ENCODE measurements at places on chromosomes 7 and 10.

DNA sequence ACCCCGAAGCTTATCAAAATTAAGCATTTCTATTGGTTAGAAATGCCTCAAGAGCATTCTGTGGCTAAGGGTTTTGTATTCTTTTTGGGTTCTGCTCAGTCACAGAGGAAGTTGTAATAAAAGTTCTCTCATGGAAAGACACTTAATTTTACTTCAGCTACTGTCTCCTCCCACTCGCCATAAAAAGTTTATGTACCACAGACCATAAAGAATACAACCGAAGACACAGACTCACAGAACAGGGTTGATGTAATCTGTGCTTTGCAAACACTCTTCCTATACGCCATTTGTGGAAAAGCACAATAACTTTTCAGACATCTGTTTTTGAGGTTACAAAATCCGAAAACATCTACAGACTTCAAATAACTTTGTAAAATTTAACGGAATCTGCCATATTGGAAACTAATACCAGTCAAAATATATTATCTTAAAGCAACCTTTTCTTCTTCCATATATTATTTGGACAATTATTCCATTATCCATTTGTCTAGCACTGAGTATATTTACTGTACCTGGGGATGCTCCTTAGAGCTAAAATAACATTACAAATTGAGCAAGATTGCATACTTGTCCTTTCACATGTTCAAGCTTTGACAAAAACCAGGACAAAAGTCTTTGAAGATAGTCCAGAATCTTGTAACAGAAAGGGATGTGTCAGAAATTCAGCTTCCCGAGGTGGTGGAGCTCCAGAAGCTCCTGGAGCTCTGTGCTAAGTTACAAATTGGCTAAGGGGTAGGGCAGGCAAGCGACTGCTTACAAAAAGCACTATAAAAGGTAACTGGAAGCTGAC is 219.0 kb upstream of the MEOX2 start:
- DNase-seq: no peak

DNA sequence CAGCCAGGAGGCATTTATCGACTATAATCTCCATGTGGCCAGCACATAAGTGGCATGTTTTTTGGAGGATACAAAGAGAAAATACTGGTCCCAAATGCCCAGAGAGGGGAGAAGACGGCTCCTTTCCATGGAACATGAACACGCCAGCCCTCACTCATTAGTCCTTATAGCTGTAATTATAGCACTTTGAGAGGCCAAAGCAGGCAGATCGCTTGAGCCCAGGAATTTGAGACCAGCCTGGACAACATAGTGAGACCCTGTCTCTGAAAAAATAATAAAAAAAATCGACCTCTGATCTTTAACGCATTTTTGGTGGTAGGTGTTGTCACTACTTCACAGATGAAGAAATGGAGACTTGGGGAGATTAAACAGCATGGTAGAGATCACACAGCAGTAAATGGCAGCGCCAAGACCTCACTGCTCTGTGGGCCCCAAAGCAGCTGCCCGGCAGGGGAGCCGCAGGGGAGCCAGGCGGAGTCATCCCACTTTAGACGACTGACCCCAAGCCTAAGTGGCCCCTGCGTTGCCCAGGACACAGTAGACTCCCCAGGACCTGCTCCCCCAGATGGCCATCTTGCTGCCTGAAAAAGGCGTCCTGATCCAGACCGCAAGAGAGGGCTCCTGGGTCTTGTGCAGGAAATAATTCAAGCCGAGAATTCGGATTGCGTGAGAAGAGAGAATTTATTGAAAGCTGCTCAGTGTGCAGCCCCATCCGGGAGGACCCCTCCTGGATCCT is 21.2 kb upstream of the PRKAG2 start:
- DNase-seq: no peak

DNA sequence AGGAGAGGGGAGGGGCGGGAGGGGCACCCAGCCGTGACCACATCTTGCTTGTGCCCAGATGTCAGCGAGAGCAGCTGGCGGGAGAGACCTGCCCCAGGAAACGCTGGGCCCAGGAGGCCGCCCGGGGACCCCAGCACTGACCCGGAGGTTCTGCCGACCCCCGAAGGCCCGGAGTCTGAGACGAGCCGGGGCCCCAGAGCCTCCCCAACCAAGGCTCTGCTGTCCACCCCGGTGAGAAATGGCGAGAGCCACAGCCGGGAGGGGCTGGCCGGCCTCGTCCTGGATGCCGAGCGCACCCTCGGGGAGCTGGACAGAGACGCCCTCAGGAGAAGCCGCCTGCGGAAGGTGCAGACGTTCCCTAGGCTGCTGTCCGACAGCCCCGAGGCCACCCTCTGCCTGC is 25.9 kb downstream of the KNDC1 start:
- no peak for DNase-seq

- DNase-seq: no peak
These were observed 7.1 kb downstream of the FKBP14 start for GRCh38 chr7:30019387-30019786.

- DNase-seq: no peak
These were observed 4.6 kb upstream of the SLC13A1 start for GRCh38 chr7:123204206-123204835.

GRCh38 chr7:144775749-144776148 is 60.1 kb downstream of the TPK1 start:
- no peak for DNase-seq

GRCh38 chr10:43265799-43266721 is 805 bp downstream of the RASGEF1A start:
- DNase-seq: peak; percentile 62

DNA sequence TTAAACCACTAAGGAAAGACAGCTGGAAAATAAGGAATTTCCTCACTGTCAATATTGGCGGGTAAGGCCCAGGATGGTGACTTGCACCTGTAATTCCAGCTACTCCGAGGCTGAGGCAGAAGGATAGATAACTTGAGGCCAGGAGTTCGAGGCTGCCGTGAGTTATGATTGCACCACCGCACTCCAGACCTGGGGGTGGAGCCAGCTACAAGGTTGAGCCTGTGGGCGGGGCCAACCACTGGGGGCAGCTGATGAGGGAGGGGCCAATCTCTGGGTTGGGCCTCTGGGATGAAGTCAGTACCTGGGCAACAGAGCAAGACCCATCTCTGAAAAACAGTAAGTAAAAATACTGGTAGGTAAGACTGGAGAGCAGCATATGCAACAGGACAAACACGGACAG is 80.1 kb upstream of the ADO start:
- no peak for DNase-seq

DNA sequence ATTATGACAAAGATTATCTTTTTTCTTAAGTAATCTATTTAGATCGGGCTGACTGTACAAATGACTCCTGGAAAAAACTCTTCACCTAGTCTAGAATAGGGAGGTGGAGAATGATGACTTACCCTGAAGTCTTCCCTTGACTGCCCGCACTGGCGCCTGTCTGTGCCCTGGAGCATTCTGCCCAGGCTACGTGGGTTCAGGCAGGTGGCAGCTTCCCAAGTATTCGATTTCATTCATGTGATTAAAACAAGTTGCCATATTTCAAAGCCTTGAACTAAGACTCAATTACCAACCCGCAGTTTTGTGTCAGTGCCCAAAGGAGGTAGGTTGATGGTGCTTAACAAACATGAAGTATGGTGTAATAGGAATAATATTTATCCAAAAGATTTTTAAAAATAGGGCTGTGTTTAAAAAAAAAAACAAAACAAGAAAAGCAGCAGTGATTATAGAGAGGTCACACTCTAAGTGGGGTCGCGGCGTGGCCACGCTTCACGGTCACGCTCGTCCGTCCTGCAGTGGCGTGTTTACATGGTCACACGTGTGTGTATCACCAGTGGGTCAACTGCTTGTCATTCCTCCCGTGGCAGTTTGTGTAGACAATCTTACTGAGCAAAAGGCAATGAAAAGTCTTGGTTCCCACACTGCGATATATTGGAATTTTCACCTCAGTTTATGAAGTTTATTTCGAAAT is 10.8 kb downstream of the INSIG1 start:
- no peak for DNase-seq

GRCh38 chr10:61900829-61901792 is at the start of gene ARID5B:
Gene ARID5B (plus strand): TSS chr10:61901699. CDS start chr10:61901710, 11 bp downstream.
- peak; percentile 74 for DNase-seq

DNA sequence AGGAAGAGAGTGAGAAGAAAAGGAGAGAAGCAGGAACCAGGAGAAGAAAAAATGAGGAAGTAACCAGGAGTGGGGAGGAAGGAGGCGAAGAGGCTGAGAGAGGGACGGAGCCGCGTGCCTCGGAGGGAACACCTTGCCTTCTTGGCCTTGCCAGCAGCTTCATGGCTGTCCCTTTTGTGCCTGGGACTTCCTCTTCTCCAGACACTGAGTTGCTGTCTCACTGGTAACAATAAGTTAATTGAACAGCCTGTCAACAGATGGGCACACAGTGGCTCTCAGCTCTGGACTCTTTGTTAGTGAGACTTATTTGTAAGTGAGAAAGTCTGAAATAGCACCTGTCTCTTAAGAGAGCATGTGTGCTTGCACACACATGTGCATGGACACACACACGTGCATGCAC is 83.2 kb downstream of the GATA3 start:
- no peak for DNase-seq

- DNase-seq: no peak
These were observed 43.2 kb downstream of the SVOPL start for GRCh38 chr7:138657854-138658386.

DNA sequence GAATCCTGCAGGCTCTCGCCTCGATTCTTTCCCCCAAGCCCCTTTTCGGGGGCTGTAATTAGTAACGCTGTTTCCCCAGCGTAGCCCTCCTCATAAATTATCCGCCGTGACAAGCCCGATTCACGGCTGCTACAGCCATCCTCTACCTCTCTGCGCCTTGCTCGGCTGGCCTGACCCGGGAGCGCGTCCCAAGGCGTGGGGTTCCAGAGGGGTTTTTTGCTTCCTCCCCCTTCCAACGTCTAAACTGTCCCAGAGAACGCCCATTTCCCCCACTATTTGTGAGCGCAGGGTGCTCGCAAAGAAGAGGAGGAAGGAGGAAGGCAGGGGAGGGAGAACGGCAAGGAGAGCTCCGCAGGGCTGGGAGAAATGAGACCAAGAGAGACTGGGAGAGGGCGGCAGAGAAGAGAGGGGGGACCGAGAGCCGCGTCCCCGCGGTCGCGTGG is 880 bp downstream of the HOXA5 start:
- DNase-seq: no peak

DNA sequence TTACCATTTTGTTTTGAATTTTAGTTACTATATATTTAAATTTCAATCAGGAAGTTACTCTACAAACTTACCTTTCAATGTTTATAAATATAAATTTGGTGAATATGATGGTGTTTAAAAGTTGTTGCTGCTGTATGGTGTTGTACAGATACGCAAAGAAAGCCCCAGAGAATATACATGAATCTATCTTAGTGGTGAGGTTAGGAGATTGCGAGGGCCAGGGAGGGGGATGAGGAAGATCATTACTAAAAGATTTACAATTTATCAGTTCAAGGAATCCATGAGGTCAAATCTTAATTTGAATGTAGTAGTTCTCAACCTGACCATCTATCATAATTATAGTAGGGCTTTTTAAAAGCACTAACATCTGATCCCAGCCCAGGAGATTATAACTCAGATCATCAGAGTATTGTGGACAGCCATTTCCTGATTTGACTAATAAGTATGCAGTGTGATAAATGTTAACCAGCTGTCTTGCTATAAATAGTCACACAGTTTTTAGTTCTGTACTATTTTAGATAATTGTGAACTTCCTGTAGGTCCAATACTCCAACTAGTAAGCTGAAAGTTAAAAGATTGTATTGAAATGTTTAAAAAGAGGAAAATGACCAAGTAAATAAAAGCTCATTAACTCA is 23.6 kb downstream of the FAM3C start:
- DNase-seq: no peak

GRCh38 chr10:22460101-22460500 is 114.8 kb downstream of the SPAG6 start:
- DNase-seq: no peak

GRCh38 chr7:55156919-55157763 is 138.3 kb downstream of the EGFR start:
- no peak for DNase-seq

DNA sequence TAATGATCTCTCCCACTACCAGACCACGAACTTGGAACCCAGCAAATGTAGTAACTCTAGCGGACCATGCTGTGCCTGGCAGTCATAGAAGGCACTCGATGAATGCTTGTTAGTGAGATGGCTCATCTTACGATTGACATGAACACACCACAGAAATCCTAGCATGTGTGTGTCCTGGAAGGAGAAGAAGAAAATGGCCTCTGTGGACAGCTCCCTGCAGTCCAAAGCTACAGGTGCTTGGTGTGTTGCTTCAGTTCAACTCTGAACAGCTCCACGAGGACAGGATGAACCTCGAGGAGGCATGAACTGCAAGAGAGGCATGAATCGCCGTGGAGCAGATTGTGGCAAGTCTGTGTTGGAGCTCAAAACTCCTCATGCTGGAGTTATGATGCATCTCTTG is 93.5 kb downstream of the KLF6 start:
- DNase-seq: no peak

GRCh38 chr7:50431722-50432305 is 18.3 kb downstream of the FIGNL1 start:
- DNase-seq: no peak

GRCh38 chr10:31102421-31102820 is 70.8 kb upstream of the ZNF438 start:
- DNase-seq: no peak
